MCF 10A (cell line): ENCODE measurements at places on chromosomes 11 and 22. TPM values are rescaled to one million over a fixed set of nuclear protein-coding genes. Genes with fewer than 3 reads are reported as not detected.

Gene OR8J3
- total RNA-seq: not detected in 2 replicates

Gene CRYBA4
- not detected in 2 replicates for total RNA-seq

Gene ARHGAP20
- total RNA-seq: not detected in 2 replicates

Gene RASGRP2
- total RNA-seq: not detected in 2 replicates

Gene ART5
- not detected in 2 replicates for total RNA-seq

Gene CRYBB2
- 0.52 and 0.68 TPM in 2 replicates for total RNA-seq

Gene E2F8
- total RNA-seq: 0.88 and 1.2 TPM in 2 replicates

DNA sequence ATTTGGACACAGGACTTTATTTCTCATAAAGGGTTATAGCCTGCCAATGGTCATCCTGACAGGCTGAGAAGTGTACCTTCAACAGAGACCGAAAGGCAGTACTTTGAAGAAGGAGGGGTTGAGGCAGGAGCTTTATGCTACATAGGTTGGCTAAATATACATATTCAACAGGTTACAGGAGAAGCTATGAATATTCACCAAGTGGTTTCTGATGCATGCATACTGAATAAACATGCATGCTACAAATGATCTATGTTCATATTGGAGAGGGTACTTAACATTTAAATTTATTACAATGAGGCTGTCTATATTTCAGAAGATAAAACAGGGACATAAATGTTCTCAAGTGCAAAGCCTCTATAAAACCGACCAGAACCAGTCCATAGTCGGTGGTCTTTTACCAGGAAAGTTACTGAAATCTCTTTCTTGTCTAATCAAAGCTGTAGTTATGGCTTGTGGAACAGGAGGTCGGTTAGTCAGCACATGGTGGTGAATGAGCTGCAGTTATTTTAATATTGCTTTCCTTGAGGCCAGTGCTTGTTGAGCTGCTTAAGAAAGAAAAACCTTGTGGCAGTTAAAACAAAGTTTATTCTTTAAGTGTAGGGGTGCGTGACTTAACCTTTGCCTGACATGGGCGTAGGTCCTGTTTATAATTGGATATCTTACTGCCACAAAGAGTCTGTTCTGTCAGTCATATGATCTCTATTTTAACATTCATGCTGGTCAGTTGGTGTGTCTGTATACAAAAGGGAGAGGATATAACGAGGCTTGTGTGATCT, 19.5 kb downstream of the CNTF start:
- no peak for DNase-seq
- no peak overlapping the region for H3K27ac ChIP-seq
- no peaks in the 10 kb centered on the region for H3K4me1 ChIP-seq
- H3K4me3 ChIP-seq: no peak overlapping the region
- H3K27me3 ChIP-seq: no peaks in the 10 kb centered on the region

- H3K27me3 ChIP-seq: no peaks in the 10 kb centered on the region
- DNase-seq: no peak
- H3K27ac ChIP-seq: no peak overlapping the region
- H3K4me1 ChIP-seq: peaks cover 25% of the 10 kb centered on the region
Observed at GRCh38 chr11:72753341-72754148, 1.3 kb upstream of the ARAP1 start.

- DNase-seq: peak; percentile 80
- no peaks in the 10 kb centered on the region for H3K4me1 ChIP-seq
- H3K27me3 ChIP-seq: peaks cover 36% of the 10 kb centered on the region
- H3K4me3 ChIP-seq: no peak overlapping the region
- H3K27ac ChIP-seq: no peak overlapping the region
- no peaks in the 10 kb centered on the region for H3K36me3 ChIP-seq
Observed at GRCh38 chr11:76680518-76681425, 10.2 kb upstream of the LRRC32 start.

DNA sequence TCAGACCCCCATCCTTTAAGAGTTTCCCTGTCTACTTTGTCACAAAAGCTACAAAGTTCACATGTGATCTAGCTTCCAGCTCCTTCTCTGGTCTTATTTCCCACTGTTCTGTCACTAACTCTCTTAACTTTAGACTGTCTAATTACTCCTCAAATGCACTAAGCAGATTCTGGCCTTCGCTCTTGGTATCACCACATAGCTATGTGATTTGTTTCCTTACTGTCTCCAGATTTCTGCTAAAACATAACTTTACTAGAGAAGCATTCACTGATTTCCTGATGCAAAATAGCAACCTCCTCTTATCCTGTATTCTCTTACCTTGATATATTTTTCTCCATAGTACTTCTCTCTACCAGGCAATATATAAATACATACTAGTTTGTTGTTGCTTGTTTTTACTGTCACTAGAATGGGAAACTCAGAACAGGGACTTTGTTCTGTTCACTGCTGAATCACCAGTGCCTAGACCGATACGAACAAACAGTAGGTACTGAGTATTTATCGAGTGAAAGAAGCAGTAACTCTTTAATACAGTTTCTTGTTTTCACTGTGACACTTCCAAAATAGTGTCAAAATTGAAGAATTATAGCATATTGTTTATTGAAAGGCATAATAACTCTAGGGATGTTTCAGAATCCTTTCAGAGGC, 205.6 kb downstream of the DDX10 start:
- H3K36me3 ChIP-seq: peaks cover 6% of the 10 kb centered on the region
- DNase-seq: peak; percentile 24
- H3K27ac ChIP-seq: peak overlapping the region; percentile 29
- H3K4me3 ChIP-seq: no peak overlapping the region

GRCh38 chr22:24768537-24769374, 5.8 kb downstream of the PIWIL3 start:
- no peak overlapping the region for H3K4me3 ChIP-seq
- peak; percentile 72 for DNase-seq
- no peaks in the 10 kb centered on the region for H3K4me1 ChIP-seq
- H3K27me3 ChIP-seq: peaks cover 28% of the 10 kb centered on the region

DNA sequence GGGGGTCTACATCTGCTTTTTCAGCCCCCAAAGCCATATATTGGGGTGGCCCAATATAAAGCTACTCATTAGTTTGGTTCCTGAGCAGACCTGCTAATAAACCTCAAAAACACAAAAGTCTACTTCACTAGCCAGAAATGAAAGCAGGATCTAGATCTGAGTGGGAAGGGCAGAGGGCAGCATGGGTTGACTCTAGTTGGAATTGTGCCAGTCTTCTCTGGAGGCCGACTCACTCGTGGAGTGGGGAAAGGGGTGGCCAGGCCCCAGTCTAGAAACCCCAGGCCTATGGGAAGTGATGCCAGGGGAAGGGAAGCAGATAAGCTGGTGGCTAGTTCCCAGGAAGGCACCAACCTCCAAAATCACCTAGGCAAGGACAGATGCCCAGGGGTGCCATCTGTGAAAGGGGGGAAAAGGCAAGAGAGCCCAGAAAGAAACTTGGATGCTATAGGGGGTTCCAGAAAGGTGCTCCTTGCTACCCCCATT, 5.3 kb downstream of the PATZ1 start:
- H3K4me3 ChIP-seq: no peak overlapping the region
- peaks cover 40% of the 10 kb centered on the region for H3K36me3 ChIP-seq
- no peaks in the 10 kb centered on the region for H3K27me3 ChIP-seq
- peaks cover 14% of the 10 kb centered on the region for H3K4me1 ChIP-seq
- peak overlapping the region; percentile 37 for H3K27ac ChIP-seq
- no peak for DNase-seq

- H3K27me3 ChIP-seq: no peaks in the 10 kb centered on the region
- no peak for DNase-seq
- H3K36me3 ChIP-seq: peaks cover 7% of the 10 kb centered on the region
- no peak overlapping the region for H3K27ac ChIP-seq
- no peak overlapping the region for H3K4me3 ChIP-seq
- H3K4me1 ChIP-seq: peaks cover 7% of the 10 kb centered on the region
Observed at GRCh38 chr22:37343863-37344734, 61.8 kb downstream of the CYTH4 start.

DNA sequence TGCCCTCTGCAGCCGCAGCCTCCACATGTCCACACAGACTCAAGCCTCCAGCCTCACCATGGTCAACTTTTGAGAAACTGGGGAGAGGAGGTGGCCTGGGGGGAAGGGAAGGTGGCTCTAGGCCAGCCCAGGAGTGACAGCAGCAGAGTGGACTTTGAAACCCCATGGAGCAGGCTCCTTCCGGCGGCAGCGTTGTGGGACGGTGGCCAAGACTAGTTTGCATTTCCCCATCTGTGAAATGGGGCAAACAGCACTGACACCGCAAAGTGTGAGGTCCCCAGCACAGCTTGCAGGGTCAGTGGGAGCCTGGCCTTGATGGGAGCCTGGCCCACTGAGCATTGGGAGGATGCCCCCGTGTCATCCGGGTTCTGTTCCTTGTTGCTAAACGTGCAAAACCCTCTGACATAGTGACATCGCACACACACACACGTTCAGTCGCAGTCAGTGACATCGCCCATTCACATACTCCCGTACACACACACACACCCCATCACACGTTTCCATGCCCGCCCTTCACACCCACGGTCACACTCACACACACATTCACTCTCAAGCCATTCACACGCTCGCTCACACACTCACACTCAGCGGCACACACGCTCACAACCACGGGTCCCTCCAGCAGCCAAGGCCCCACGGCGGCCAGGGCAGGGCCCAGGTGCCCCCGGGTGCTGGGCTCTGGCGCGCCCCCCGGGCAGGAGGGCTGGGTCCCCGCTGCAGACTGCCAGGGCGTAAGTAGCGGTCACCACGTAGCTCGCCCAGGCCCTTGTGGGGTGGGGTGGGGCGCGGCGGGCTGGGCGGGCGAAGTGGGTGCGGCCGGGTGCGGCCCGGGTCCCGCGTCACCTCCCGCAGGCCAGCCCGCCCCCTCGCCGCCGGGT, 585 bp downstream of the CYB5R3 start:
- peak overlapping the region; percentile 100 for H3K4me3 ChIP-seq
- H3K27me3 ChIP-seq: no peaks in the 10 kb centered on the region
- peak overlapping the region; percentile 93 for H3K27ac ChIP-seq
- H3K4me1 ChIP-seq: peaks cover 29% of the 10 kb centered on the region

DNA sequence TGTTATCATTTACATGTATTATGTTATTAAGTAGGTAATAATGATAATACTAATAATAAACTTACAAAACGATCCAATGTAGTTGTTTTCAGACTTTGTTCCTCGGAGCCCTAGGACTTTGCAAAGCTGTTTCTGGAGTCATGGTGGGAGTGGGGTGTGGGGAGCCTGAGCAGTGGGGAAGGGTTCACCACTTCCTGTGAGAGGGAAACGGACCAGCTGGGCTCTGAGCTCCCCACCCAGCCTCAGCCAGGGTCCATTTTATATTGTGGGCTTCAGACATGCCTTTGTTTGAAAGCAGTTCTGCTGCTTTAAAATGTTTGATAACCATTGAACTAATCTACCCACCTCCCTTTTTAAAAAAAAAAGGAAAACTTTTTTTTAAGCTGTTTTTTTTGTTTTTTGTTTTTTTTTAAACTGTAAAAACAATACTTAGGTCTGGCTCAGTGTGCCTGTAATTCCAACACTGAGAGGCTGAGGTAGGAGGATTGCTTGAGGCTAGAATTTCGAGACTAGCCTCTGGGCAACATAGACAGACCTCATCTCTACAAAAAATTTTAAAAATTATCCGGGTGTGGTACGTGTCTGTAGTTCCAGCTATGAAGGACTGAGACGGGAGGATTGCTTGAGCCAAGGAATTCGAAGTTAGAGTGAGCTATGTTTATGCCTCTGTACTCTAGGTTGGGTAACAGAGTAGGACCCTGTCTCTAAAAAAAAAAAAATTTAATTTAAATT, 7.0 kb downstream of the SERPING1 start:
- DNase-seq: no peak
- peaks cover 3% of the 10 kb centered on the region for H3K4me1 ChIP-seq
- H3K27me3 ChIP-seq: peaks cover 29% of the 10 kb centered on the region
- H3K27ac ChIP-seq: no peak overlapping the region
- no peak overlapping the region for H3K4me3 ChIP-seq
- no peaks in the 10 kb centered on the region for H3K36me3 ChIP-seq

GRCh38 chr11:134560066-134560465, 148.0 kb upstream of the B3GAT1 start:
- H3K27ac ChIP-seq: no peak overlapping the region
- H3K4me1 ChIP-seq: no peaks in the 10 kb centered on the region
- H3K36me3 ChIP-seq: no peaks in the 10 kb centered on the region
- H3K4me3 ChIP-seq: no peak overlapping the region
- DNase-seq: no peak
- H3K27me3 ChIP-seq: no peaks in the 10 kb centered on the region

GRCh38 chr11:128737704-128738103, 43.8 kb downstream of the FLI1 start:
- H3K27me3 ChIP-seq: no peaks in the 10 kb centered on the region
- H3K4me3 ChIP-seq: no peak overlapping the region
- DNase-seq: no peak
- no peaks in the 10 kb centered on the region for H3K4me1 ChIP-seq
- H3K36me3 ChIP-seq: no peaks in the 10 kb centered on the region
- no peak overlapping the region for H3K27ac ChIP-seq

DNA sequence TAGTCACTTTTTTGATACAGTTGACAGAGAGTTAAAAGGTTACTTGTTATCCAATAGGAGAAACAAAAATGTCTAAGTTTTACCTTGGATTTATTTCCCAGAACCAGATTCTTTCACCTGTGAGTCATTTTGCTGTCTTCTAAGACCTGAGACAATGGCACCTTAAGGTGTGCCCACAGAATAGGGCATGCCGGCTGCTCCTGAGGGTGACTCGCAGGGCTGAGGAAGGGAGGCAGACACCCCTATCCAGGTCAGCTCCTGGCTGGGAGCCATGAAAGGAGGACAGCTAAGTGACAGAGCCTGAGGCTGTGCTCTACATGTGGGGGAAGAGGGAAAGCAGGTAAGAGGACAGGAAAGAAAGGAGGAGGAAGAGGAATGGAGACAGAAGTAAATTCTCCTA, 67.8 kb downstream of the RASSF10 start:
- no peak overlapping the region for H3K27ac ChIP-seq
- DNase-seq: no peak
- H3K4me1 ChIP-seq: peaks cover 24% of the 10 kb centered on the region
- H3K36me3 ChIP-seq: no peaks in the 10 kb centered on the region
- H3K27me3 ChIP-seq: no peaks in the 10 kb centered on the region

DNA sequence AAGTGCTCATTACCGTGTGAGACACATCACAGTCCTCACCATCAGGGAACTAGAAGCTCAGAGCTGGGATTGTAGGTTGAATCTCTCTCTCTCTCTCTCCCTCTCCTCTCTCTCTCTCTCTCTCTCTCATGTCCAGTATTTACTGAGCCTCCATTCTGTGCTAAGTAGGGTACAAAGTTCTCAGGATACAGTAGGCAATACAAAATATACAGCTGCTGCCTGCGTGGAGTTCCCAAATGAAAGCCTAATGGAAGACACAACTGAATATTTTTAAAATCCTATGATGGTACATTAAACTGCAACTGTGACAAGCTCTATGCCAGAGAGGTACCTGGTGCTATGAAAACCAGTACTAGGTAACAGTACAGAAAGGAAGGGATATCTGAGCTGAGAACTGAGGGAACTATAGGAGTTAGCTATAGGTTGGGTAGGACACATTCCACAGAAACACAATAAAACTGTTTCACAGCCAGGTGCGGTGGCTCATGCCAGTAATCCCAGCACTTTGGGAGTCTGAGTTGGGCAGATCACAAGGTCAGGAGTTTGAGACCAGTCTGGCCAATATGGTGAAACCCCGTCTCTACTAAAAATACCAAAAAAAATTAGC, 9.6 kb upstream of the PRG2 start:
- no peak overlapping the region for H3K27ac ChIP-seq
- no peaks in the 10 kb centered on the region for H3K27me3 ChIP-seq
- no peak for DNase-seq
- H3K36me3 ChIP-seq: peaks cover 10% of the 10 kb centered on the region
- no peak overlapping the region for H3K4me3 ChIP-seq
